Activated CD4-positive, alpha-beta T cell treated with anti-CD3 and anti-CD28 coated beads, Interleukin-2, amount 50 U/mL, for 48 hours (primary cell): ENCODE measurements at places on chromosomes 6 and 20.

DNA sequence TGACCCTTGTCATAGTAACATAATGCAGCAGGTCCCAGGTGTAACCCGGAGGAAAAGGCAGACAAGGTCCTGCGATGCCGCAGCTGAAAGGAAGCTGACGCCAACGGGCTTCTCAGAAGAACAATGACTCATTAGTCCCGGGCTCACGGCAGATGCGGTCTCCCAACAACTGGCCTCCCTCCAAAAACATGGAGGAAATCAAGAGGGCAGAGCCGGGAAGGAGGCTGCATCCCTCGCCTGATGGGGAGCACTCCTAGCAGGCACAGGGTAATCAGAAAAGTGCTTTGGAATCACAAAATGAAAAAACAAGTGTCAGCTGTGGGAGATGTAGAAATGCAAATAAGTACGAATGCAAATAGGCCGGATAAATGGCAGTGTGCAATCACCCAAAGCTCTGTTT, 165.2 kb upstream of the AGPAT4 start:
- DNase-seq, result peak; percentile 8

DNA sequence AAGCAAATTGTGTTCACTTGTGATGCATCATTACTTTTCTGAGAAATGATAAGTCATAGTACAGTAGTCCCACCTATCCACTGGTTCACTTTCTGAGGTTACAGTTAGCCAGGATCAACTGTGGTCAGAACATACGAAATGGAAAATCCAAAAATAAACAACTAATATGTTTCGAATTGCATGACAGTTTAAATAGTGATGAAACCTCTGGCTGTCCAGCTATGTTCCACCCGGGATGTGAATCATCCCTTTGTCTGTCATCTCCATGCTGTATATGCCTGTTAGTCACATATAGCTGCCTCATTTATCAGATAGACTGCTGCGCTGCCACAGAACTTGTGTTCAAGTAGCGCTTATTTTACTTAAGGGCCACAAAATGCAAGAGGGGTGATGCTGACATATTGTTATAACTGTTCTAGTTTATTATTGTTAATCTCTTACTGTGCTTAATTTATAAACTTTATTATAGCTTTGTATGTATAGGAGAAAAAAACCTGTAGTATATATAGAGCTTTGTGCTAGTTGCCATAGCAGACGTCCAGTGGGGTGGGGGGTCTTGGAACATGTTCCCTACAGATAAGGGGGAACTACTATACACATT, 29.2 kb downstream of the AFDN start:
- DNase-seq, result peak; percentile 13

- no peak for DNase-seq
Observed at GRCh38 chr6:130958468-130958867, 104.6 kb downstream of the EPB41L2 start.

DNA sequence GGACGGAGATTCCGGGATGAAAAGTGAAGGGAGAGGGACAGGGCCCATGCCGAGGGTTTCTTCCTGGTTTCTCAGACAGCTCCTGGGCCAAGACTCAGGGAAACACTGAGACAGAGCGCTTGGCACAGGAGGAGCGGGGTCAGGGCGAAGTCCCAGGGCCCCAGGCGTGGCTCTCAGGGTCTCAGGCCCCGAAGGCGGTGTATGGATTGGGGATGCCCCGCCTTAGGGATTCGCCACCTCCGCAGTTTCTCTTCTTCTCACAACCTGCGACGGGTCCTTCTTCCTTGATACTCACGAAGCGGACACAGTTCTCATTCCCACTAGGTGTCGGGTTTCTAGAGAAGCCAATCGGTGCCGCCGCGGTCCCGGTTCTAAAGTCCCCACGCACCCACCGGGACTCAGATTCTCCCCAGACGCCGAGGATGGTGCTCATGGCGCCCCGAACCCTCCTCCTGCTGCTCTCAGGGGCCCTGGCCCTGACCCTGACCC, 55.0 kb upstream of the HLA-A start:
- DNase-seq, result peak; percentile 36

DNA sequence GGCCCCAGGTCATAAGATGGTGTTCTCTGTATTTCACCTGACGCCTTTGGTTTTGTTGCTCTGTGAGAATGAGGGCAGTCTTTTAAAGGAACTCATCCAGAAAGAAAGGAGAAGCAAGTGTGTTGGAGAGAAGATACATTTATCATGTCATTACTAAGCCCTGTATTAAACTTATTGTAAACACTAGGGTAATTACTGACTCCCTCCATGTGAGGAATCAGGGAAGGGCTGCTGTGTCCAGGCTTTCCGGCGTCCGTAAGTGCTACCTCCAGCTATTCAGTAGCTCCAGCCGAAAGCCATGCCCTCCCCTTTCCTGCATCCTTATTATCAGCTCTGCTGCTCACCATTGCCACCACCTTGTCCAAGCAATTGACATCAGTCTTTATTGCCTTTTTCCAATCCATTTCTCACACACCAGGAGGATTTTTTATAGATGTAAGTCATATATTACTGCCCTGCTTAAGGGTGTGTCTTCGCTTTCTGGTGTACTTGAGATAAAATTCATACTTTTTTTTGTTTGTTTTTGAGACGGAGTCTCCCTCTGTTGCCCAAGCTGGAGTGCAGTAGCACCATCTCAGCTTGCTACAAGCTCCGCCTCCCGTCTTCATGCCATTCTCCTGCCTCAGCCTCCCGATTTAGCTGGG, 94.7 kb downstream of the RPP40 start:
- no peak for DNase-seq
